ENCODE measurements at places on chromosomes 6 and 20.

DNA sequence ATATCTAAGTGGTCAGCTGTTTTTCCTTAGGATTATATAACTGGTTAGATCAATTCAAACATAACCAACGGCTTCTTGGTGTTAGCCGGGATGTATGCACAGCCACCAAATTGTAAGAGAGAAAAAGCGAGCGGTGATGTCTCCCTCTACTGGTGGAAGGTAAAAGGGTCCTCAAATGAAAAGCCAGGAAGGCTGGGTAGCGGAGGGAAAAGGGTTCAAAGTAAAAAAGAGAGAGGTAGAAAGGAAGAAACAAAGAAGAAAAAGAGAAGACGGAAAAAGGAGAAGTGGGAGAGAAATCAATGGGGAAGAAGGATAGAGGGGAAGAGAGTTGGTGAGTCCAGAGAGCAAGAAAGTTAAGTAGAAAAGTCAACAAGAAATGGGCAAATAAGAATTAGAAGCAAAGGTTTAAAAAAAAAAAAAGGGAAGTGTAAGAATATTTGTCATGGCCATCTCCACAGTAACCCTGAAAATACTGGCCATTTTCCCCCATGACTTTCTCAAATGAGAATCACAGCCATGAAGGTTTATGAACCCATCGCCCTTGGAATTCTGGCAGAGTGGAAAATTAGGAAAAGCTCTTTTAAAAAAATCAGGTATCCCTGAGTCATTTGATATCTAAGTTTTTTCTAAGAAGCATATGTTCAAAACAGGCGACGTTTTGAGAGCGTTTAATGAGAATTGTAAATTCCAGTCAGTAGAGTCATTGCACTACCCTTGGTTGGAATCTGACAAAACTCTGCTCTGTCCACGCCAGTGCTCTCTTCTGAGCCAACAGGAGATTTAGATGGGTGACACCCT, 155.6 kb upstream of the SNX9 start:
- no peak for DNase-seq

DNA sequence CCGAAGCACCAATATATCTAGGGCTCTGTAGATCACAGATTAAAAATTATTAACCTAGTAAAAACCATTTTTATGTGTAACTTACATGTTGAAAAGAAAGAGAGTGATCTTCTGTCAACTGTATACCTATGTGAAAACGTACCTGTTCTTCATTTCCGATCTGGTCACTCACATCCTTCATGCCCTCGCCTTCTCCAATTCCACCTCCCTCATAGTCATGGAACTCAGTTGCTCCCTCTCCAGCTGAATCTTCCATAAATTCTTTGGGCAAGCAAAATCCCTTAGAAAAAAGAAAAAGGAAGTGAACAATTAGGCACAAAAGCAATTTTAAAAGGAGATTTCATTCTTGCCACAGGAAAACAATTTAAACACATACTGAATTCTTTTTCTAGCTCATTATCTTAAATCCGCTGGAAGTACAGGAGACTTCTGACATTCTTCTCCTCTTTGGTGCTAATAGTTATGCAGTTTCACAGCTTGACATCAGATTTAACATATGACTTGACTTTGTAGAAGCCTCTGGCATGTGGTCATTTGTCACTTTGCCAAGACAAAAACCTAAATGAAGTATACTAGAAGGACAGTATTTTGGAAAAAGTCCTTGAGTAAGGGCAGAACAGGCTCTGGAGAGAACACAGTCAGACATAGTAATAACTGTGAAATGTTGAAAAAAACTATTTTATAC, 29.5 kb upstream of the LYRM2 start:
- DNase-seq: no peak

DNA sequence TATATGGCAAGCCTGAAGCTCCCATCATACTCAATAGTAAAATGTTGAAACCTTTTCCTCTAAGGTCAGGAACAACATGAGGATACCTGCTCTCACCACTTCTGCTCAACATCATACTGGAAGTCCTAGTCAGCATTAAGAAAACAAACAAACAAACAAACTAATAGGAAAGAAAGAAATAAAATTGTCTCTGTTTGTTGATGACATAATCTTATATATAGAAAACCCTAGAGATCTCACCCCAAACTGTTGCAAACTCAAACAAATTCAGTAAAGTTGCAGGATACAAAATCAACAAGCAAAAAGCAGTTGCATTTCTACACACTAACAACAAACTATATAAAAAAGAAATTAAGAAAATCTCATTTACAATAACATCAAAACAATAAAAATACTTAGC, 20.5 kb downstream of the TTLL2 start:
- DNase-seq: no peak

DNA sequence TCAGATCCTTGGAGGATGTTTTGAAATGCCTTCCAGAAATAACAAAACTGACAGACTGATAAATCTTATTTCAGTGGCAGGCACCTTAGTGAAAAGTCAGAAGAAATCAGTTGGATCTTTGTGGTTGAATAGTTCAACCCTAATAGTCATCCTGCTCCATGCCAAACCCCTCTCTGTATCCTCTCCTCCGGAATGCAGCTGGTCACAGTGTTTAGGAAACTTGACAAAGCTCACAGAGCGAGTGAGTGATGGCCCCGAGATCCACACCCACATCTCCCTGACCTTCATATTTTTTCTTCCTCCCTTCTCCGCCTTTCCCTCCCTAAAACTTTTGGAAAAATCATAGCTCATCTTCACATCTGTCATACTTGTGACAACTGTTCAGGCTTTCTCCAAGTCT, 464.8 kb upstream of the CDH4 start:
- DNase-seq: no peak

- DNase-seq: peak; percentile 79
These were observed 111.2 kb downstream of the SCML4 start for GRCh38 chr6:107712665-107713551.

- DNase-seq: no peak
These were observed 235.0 kb downstream of the GMPR start for GRCh38 chr6:16473184-16473907.

DNA sequence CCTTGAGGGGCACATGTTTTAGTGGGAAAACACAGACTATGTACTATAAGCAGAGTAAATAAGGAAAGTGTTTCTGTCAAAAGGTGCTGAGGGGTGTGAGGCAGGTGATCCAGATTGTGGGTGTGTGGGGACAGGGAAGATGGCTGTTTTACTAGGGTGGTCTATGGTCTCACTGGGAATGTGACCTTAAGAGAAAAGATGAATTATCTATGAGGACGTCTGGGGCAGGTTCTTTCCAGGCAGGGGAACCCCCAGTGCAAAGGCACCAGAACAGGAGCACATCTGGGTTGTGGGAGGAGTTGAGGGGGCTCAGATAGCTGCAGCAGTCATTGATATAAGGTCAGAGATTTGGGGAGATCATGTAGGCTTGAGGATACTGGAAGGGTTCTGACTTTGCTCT, 18.2 kb upstream of the POLR1H start:
- no peak for DNase-seq

- no peak for DNase-seq
These were observed 670.0 kb downstream of the DHX35 start for GRCh38 chr20:39632176-39632575.

DNA sequence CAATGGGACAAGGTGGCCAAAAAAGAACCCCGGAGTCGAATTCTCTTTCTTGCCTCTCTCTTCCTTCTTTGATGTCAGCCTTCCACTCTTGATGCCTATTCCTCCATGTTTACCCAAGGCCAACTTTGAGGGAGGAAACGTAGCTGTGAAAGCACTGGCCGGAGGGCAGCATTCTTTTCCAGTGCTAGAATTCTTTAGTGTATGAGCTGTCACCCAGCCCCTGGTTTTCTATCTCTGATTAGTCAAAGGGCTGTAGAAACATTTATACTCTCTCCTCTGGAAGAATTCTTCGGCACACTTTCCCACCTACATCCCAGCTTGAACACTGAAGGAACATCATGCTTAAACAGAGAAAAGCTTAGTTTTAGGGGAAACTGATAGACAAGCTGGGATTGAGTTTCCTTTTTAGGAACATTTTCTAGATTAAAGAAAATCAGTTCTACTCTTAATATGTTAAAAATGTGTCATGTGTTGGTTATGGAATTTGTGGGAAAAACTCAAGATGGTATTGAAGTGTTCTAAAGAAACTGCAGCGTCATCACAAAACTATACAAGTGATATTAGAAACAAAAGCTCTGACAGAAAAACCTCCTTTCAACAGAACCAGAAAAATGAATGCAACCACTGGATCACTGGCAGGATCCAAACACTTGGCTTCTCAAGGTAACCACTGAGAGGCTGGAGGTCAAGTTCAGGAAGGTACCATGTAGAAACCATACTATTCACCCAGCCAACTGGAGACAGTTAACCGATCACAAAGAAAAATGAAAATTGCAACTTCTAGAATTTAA, 20.7 kb upstream of the UTRN start:
- no peak for DNase-seq

GRCh38 chr6:170085475-170086401, 205.1 kb downstream of the DLL1 start:
- DNase-seq: no peak

DNA sequence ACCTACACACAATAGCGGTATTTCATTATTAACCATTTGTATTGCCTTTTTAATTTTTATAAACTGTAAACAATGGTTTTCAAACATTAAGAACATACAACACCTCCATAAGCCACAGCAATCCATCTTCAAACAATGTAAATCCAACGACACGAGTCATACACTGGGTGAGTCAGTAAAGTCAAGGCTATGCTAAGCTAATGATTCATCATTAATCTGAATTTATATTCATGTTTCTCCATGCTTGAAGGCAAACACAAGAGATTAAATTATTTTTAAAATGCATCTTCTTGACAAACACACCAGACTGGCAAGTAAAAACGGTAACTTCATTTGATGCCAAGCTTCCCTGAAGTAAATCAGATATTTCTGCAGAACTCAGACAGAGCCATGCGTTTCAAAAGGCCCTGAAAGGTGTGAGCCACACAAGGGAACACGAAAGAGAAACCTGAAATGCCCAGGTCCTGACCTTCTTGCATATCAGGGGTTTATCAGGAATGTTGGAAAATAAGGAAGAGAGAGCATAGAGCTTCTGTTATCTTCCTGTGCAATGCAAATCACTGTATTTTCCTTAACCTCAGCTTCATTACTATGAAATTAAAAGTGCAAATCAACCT, 162.5 kb downstream of the ALDH8A1 start:
- no peak for DNase-seq

DNA sequence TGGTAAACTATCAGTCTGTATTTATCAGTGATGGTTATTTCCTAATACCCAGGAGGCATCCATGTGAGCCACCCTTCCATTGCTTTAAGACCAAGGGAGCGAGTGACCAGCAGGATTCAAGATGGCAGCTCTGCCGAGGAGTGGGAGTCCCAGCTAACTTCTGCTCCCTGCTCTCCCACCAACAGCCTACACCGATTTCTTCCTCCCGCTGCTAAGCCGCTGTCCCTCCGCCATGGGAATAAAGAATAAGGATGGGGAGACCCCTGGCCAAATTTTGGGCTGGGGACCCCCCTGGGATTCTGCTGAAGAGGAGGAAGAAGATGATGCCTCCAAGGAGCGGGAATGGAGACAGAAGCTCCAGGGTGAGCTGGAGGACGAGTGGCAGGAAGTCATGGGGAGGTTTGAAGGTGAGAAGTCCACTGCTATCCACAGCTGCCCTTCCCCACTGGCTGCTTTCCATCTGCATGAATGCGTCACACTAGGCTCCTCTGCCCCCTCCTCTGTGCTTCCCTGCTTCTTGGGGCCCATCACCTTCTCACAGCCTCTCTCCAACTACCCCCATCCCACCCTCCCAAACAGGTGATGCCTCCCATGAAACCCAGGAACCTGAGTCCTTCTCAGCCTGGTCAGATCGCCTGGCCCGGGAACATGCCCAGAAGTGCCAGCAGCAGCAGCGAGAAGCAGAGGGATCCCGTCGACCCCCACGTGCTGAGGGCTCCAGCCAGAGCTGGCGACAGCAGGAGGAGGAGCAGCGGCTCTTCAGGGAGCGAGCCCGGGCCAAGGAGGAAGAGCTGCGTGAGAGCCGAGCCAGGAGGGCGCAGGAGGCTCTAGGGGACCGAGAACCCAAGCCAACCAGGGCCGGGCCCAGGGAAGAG, 10.3 kb downstream of the NFKBIL1 start:
- no peak for DNase-seq

DNA sequence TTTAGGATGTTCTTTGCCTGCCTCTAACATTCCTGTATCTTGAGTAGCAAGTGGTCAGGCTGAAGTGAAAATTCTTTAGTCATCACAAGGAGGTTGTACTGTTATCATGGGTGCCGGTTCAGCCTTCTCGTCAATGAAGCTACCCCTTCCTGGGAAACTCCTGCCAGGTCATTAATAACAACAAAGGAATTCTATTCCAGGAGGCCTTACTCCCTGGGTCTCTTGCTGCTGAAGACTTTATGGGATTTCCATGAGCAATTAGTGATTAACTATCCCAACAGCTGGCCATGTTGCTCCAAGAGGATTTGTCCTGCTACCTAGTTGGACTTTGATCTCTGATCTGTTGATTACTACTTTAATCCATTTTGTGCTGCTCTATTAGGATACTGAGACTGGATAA, 62.7 kb upstream of the ELOVL5 start:
- DNase-seq: no peak

GRCh38 chr6:149045404-149045803, 272.1 kb upstream of the TAB2 start:
- no peak for DNase-seq

- no peak for DNase-seq
These were observed 92.5 kb upstream of the MLIP start for GRCh38 chr6:54018722-54019121.

- no peak for DNase-seq
These were observed 177.0 kb downstream of the FOXC1 start for GRCh38 chr6:1786455-1787453.

DNA sequence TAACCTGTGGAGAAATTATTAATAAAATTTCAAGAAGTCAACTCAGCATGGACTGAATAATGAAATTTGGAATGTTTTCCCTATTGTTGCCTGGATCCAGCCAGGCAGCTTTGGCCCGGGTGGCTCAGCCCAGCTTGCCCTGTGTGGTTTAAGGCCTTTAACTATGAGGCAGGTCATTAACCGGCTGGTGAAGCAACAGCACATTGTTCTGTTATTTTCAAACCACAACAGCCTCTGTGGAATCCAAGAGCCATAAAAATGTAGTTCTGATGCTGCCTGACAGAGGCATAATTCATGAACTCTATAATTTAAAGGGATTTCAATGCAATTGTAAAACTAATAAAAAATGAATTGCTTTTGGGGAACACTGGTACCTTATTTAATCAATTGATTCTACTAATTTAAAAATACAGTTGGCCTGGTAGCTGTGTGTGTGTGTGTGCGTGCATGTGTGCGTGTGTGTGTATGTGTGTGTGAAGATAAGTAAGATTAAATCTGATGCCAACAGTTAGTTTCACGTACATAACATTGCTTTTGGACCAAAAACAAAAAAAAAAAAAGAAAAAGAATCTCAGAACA, 117.7 kb downstream of the RPS12 start:
- no peak for DNase-seq

DNA sequence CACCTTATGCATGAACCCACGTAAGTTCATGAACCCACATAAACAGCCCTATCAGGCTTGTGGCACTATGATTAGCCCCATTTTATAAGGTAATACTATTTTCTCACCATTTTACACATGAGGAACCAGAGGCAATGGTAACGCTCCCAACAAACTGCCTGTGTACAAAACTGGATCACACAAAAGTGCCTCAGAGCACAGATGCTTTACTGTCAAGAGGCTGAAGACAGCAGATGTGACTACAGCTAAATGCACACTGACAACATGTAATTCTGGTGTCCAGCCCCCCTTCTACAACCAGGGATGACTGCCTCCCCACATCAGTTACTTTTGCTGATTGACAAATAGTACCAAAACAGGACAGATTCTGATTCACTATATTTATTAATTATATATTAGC, 69.6 kb downstream of the GMDS start:
- no peak for DNase-seq
